ENCODE measurements at places on chromosomes 1 and 21.
A peak's percentile ranks its signal among the peaks of the same experiment; 100 is the strongest.

- DNase-seq = peak; percentile 95
Observed at GRCh38 chr1:234608025-234608910, 1.7 kb downstream of the IRF2BP2 start.

- peak; percentile 38 for DNase-seq
Observed at GRCh38 chr21:21232320-21232719, 234.1 kb downstream of the NCAM2 start.

GRCh38 chr1:89719502-89720306, 86.8 kb downstream of the LRRC8C start:
- DNase-seq = peak; percentile 68

DNA sequence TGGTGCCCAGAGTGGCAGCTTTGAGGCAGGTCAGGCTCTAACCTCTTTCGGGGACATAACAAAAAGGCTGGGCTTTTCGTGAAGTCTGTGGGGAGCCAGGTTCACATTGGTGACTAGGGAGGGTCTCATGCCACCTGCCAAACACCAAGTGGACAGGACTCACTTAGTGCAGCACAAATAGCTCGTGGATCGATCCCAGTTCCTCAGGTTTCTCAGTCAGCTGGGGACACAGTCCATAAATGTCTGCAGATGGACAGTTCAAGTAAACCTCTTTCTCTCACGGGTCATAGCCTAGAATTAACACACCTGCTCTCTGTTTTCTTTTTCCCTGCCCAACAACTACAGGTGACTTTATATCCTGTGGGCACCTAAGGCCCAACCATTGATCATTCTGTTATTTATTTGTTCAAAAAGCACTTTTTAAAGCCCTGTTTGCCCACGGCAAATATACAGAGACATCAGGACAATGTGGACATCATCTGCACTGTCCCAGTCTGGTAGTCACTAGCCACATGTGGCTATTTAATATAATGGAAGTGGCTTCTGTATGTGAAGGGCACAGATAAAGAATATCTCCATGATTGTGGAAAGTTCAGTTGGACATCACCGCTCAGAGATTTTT, 53.5 kb downstream of the CAPN2 start:
- no peak for DNase-seq

DNA sequence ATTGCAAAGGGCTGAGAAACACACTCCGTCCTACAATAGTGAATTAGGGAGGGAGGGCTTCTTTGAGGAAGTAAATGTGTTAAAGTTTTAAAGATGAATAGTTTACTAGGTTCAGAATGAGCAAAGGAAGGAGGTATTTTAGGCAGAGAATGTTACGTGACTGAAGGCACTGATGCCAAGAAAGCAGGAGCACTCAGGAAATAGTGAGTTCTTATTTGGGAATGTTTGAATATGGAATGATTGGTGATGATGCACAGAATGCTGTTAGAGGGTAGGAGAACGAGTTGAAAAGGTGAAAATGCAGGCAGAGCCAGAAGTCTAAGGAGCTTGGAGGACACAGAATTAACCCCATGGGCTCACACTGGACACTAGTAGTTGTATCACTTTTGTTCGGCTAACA, 108.0 kb downstream of the NRIP1 start:
- DNase-seq = peak; percentile 89

- no peak for DNase-seq
Observed at GRCh38 chr1:211210052-211210451, 49.1 kb upstream of the RCOR3 start.

- DNase-seq = no peak
Observed at GRCh38 chr1:210754878-210755665, 378.9 kb downstream of the KCNH1 start.

GRCh38 chr1:26541816-26542711, 12.5 kb downstream of the RPS6KA1 start:
- peak; percentile 41 for DNase-seq

DNA sequence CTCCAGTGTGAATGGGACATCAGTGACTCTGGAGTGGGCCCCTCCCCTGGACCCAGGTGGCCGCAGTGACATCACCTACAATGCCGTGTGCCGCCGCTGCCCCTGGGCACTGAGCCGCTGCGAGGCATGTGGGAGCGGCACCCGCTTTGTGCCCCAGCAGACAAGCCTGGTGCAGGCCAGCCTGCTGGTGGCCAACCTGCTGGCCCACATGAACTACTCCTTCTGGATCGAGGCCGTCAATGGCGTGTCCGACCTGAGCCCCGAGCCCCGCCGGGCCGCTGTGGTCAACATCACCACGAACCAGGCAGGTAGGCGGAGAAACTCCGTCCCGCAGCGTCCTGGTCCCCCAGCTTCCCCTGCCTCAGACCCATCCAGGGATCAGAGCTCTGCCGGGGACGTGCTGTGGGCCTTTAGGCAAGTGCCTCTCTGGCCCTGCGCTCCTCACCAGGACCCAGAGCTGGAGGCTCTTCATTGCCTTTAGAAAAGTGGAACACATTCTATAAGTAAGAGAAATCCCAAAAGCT, 25.7 kb downstream of the EPHA8 start:
- no peak for DNase-seq
